ENCODE measurements at places on chromosomes 1 and 21.

GRCh38 chr1:53122201-53122885 lies 20.1 kb downstream of the SLC1A7 start:
- no peak for DNase-seq

- DNase-seq, result no peak
These were observed 839 bp downstream of the SWT1 start for GRCh38 chr1:185157599-185158412.

DNA sequence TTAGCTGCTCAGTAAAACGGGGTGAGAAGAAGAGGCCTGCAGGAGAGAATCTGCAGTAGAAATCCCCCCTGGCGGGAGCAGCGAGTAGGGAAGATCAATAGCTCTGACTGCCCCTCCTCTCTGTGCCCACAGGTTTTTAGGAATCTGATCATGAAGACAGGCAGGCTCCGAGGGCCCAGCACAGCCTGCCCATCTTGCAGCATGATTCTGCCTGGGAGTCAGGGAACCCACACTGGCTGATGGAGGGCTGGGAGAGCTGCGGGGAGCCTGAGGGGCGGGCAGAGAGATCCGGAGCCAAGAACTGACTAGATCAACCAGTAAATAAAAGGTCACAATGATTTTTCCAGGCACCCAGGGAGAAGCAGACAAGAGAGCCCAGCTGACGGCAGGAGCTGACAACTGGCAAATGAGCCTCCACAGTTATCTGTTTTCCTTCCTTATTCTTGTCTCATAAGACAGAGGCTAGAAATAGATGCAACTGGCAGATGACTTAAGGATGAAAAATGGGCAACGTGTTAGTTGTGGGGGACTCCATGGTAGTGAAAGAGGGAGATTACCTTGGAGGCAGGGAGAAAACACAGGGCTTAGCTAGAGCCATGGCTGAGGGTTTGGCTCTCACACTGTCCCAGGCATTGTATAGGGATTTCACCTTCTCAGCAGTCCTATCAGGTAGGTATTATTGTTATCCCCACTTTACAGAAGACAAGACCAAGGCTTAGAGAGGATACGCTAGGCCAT lies 116.2 kb downstream of the PLXNA2 start:
- no peak for DNase-seq

DNA sequence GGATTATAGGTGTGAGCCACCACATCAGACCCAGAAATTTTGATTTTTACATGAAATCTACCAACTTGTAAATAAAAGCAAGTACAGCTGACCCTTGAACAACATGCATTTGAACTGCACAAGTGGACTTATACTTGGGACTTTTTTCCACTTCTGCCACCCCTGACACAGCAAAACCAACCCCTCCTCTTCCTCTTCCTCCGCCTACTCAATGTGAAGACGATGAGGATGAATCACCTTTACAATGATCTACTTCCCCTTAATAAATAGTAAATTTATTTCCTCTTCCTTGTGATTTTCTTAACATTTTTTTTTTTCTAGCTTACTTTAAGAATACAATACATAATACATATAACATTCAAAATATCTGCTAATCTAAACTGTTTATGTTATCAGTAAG lies 17.5 kb upstream of the YRDC start:
- no peak for DNase-seq

GRCh38 chr1:153968408-153968807 lies 706 bp downstream of the CREB3L4 start:
- DNase-seq, result no peak

- DNase-seq, result no peak
These were observed 9.5 kb upstream of the ZBTB18 start for GRCh38 chr1:244041466-244042120.

GRCh38 chr21:42735061-42735460 lies 81.6 kb downstream of the PDE9A start:
- no peak for DNase-seq

- no peak for DNase-seq
These were observed 37.3 kb downstream of the PTAFR start for GRCh38 chr1:28139025-28139712.

- DNase-seq, result no peak
These were observed 31.2 kb upstream of the SYNC start for GRCh38 chr1:32733582-32734321.

DNA sequence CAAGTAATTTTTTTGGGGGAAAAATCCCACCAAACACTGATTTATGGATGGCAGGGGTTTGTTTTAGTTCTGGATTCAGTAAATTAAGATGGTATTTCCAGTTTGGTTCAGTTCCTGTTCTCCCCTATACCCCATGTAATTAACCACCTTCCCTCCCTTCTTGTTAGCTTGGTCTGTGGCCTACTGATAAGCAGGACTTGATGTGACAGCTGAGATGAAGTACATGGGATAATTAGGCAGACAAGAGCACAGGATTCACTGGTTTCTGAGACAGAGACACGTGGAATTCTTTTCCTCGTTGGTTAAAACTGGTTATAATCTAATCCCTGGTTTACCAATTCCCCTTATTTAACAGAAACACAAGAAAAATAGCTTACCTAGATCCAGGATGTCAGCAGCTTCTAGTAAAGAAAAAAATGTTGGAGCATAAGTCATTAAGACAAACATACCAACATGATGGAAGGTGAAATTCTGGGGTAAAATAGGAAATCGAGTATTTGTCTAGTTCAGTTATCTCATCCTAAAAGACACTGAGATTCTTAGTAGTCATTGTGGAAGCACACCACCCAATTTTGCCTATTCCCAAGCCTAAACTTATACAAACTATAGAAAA lies 81.5 kb downstream of the SCMH1 start:
- DNase-seq, result no peak

DNA sequence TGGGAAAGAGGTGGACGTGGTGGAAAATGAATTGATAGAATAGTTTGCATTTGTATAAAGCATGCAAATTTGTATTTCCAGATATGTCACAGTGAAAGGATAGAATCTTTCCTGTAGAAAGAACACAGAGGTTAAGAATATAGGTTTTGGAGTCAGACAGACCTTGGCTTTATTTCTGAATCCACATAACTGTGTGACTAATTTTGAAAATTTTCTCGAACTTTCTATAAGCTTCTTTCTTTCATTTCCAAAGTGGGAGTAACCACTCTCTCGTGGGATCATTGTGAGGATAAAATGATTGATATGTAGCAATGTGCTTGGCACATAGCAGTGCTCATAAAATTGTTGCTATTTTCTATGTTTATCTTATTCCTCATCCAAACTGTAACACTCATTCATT lies 108.8 kb downstream of the DISC1 start:
- DNase-seq, result no peak

DNA sequence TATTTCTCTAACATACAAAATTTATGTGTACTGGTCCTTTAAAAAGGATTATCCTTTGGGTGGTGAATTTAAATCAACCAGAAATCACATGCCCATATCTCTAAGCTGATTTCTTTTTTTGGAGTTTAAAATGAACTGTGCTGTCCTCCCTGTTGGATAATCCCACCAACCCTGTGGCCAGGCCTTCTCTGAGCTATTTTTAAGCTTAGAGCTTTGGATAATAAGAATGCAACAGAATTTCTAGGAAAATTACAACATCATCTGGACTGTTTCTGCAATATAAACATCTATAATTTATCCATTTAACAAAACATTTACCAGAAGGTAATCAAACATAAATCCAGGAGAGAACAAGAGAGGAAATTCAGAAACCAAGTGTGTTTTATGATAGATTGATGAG lies 88.3 kb downstream of the LRRC40 start:
- DNase-seq, result no peak

DNA sequence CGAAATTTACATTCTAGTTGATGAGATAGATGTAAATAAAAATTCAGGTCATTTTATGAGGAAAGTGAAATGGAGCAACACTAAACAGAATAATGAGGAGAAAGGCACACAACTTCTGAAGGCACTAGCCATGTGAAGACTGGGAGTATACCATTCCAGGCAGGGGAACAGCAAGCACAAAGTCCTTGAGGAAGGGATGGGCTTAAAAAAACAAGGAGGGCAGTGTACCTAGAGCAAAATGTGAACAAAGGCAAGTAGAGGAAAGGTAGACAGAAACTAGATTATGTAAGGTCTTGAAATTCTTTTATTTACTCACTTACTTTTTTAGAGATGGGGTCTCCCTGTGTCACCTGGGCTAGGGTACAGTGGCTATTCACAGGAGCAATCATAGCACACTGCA lies 54.1 kb upstream of the LRIG2 start:
- DNase-seq, result no peak

- DNase-seq, result no peak
These were observed 107.4 kb upstream of the EDN2 start for GRCh38 chr1:41591891-41592290.

GRCh38 chr1:14852291-14852690 lies 253.8 kb downstream of the KAZN start:
- DNase-seq, result no peak
